ENCODE measurements at places on chromosomes 5 and 9.

GRCh38 chr9:80926611-80927010, 762.7 kb downstream of the TLE1 start:
- DNase-seq: no peak

GRCh38 chr9:109422641-109423040, 75.5 kb downstream of the PTPN3 start:
- DNase-seq: no peak

GRCh38 chr5:14443671-14444093, 137.9 kb upstream of the OTULINL start:
- no peak for DNase-seq

DNA sequence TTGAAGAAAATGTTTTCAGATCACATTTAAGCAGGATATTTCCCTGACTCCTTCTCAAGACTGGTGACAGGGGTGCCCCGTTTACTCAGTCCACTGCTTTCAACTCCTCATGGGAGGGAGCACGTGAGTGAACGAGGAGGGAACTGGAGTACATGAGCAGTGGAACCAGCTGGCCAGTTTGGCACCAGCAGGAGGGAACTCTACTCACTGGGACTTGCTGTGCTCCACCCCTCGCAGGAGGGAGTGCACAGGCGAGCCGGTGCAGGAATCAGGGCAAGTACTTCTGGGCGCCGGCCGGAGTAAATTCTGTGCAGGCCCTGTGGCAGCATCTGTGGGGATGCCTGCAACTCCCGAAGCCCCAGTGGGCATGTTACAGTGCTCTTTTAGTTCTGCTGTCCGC, 1941.1 kb upstream of the C9orf72 start:
- no peak for DNase-seq

GRCh38 chr5:81749561-81750307, 1.2 kb downstream of the SSBP2 start:
- peak; percentile 73 for DNase-seq

GRCh38 chr5:167920589-167920988, 370.9 kb upstream of the WWC1 start:
- no peak for DNase-seq

- DNase-seq: peak; percentile 47
Measured at GRCh38 chr5:160269017-160269416, 39.7 kb downstream of the FABP6 start.

DNA sequence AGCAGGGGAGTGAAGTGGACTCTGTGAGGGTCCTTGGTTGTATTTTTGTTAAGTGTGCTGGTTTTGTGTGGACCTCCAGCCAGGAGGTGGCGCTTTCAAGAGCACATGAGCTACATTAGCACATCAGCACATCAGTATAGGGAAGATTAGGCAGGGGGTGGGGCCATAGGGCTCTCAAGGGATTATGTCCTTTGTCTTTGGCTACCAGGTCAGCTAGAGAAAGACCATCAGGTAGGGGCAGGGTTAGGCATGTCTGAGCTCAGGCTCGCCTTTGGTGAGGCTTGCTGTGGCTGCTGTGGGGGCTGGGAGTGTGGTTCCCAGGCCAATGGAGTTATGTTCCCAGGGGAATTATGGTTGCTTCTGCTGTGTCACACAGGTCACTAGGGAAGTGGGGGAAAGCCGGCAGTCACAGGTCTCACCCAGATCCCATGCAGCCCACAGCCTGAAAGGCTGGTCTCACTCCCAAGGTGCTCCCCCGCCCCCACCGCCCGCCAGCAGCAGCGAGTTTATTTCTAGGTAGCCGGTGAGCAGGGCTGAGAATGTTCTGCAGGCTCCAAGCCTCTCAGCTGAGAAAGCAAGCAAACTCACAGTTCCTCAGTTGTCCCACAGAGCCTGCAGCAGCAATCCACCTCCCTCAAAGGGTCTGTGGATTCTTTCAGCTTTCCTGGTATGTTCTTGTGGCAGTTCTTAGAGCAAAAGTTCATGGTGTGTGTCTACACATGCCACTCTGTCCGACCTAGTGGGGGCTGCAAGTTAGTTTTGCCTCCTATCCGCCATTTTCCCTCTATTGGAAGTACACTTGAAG, 13.7 kb downstream of the OR1J1 start:
- DNase-seq: no peak

DNA sequence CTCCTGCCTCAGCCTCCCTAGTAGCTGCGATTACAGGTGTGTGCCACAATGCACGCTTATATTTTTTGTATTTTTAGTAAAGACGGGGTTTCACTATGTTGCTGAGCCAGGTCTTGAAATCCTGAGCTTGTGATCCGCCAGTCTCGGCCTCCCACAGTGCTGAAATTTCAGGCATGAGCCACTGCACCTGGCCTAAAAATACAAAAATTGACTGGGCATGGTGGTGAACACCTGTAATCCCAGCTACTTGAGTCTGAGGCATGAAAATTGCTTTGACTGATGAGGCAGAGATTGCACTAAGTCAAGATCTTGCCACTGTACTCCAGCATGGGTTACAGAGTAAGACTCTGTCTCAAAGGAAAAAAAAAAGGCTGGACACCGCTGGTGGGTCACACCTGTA, 13.1 kb upstream of the DYNC2I2 start:
- no peak for DNase-seq

DNA sequence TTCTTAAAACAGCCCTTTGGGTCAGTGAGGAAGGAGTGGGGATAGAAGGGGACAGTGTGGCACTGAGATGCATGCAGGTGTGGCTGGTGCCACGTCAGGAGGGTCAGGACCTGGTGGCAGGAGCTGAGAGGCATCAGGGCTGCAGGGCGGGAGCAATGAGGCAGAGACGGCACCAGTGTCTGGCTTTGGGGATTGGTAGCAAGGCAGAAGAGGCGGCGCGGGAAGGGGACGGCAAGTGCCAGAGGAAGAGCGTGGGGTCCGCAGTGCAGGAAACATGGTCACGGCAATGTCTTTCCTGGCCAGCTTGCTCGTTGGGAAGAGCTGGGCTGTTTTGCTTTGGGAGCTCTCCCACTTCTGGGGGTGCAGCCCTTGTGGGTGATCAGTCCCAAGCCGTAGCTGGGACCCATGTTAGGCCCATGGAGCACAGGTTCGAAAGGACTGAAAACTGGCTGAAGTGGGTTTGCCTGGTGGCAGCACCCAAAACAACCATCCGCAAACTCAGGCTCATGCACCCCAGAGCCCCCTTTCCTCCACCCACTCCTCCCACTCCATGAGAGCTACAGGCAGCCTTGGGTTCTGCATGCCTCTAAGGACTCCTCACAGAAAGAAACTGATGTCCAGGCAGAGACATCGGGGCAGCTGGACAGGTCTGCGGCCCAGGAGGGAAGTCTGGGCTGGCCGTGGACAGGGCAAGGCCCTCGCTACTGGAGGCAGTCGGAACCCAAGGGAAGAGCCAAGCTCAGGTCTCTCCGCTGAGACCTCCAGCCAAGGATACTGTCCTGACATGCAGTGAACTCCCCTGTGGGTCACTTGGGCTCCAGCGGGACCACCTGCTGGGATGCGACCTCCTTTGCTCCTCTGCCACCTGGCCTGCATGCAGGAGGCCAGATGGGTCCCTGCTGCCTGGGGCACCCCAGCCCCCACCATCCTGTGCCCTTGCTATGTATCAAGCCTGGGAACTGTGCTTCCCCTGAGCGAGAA, 104.4 kb downstream of the ZNF354C start:
- peak; percentile 11 for DNase-seq

DNA sequence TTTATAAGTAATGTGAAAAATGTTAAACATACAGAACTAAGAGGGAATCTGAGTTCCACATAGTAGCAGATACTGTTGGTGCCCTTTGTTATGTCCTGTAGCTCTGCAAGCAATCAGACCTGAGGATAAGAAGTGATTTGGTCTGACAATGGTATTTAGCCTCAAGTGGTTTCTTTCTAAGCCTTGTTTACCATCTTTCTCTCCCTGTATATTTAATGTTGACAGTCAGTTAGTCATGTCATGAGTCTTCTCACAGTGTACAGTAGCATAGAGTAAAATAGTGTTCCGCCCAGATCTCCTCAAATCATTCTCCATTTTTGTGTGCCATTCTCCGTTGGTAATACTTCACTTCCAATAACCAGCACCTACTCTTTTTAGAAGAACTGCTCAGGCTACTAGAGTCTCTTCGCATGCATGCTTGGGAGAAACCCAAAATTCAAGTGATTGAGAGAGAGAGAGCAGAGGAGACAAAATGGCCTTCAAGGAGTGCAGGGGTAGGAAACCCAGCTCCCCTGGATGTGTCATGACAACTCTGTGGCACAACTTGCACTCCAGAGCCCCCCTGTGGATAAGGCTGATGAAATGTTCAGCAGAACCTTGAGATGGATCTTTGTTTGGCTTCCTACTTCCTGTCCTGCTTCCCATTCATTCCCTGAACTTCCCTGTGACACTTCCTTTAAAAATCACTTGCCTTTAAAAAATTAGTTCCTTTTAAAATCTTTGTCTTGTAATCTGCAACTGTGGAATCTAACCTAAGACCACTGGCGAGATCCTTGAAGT, 129.2 kb upstream of the FST start:
- DNase-seq: no peak

DNA sequence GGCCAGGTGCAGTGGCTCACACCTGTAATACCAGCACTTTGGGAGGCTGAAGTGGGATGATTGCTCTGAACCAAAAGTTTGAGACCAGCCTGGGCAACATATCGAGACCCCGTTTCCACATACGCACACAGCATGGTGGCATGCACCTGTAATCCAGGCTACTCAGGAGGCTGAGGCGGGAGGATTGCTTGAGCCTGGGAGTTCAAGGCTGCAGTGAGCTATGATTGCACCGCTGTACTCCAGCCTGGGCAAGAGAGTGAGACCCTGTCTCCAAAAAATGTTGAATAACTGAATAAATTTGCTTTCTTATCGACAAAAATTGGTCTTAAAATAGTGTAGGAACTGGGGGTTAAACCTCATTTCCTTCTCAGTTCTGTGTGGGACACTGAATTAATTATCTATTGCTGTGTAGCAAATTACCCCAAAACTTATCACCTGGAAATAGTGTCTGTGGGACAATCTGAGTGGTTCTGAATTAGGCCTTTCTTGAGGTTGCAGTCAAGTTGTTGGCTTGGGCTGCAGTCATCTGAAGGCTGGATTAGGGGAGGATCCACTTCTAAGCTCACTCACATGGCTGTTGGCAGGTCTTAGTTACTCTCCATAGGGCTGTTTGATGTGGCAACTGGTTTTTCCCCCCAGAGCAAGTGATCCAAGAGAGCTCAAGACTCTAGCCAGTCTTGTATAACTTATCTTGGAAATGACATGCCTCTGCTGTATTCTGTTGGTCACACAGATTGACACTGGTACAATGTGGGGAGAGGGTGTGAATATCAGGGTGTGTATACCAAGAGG, 2.0 kb downstream of the SNX30 start:
- no peak for DNase-seq

- DNase-seq: no peak
Measured at GRCh38 chr9:135061441-135061840, 26.0 kb upstream of the OLFM1 start.

GRCh38 chr9:136705564-136705963, 6.8 kb upstream of the DIPK1B start:
- DNase-seq: no peak

- no peak for DNase-seq
Measured at GRCh38 chr5:148452499-148453193, 68.9 kb downstream of the FBXO38 start.

DNA sequence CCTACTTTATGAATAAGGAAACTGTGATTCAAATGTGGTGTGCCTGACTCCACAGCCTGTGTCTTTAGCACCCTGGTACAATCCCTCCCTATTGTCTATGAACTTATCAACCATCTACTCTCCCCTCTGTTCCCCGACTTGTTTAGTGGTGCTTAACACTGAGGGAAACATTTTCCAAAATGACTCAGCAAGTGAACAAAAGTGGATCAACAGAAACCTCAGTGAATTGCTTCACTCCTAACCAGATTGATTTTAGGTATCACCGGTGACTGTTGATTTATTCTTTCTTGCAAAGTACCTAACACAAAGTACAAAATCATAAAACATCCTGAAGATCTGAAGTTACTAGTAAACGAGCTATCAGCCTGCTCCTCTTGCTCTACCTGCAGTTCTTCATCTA, 42.1 kb upstream of the RAPGEF6 start:
- no peak for DNase-seq

DNA sequence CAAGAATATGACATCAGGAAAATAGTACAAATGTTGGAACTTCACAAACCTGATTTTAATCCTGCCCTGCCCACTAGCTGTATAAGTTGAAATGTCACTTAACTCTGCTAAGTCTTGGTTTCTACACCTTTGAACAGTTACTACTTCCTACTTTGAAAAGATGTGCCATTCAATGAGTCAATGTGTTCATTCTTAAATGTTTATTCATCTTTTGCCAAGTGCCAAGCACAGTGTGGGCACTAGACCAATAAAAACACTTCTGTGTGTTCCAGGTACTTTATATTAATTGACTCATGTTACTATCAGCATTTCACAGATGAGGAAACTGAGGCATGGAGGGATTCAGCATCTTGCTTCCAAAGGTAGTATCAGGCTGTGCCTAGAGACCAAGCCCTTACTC, 12.8 kb downstream of the PDCL start:
- DNase-seq: no peak

DNA sequence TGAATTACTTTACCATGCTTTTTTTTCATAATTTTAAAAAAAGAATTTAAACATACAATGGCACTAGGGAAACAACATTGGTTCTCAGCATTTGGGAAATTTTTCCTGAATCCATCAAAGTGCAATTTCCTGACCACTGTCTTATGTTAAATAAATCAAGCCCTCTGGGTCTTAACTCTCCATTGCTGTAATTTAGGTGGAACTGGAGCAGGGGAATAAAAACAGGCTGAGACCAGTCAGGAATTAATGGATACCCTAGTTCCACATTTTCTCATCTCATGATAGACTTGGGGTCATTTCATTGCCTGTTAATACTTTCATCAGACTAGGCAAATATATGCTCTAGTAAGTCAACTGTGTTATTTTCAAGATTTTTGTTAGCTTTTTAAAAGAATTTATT, 103.1 kb downstream of the FBN2 start:
- DNase-seq: no peak

DNA sequence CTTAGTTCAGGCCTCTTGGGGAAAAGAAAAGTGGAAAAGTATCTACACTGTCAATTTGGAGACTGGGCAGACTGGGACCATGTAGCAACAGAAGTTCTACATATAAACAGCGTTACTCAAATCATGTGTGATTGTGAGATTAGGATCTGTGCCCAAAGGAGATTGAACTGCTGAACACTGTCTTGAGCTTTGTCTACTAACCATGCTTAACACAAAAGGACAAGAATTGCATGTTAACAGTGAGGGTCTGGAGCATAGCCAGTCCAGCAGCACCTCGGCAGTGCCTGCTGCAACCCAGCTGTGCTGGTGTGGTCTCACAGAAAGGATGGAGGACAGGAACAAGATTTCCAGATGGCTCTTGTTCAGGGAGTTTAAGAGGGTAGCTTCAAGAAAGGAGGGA, 5.7 kb downstream of the PAM start:
- no peak for DNase-seq

- DNase-seq: no peak
Measured at GRCh38 chr9:5608298-5609225, 20.3 kb upstream of the RIC1 start.

DNA sequence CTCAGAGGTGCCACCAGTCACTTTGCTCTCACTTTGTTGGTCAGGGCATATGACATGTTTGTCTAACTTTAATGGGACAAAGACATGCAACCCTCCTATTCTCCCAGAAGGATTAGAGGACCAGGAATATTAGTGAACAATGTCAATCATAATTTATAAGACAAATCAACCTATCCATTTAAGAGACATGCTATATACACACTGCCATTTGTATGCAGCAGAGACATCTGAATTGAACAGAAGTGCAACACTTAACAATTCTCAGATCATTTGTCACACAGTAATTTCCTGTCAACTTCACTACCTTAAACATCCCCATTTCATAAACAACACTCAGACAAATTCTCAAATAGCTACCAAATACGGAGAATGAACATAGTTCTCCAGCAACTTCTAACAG, 273.6 kb upstream of the RGMB start:
- no peak for DNase-seq

GRCh38 chr5:158816011-158816696, 283.6 kb downstream of the EBF1 start:
- no peak for DNase-seq
